H7 (cell line): ENCODE measurements at places on chromosomes 1 and 21.
A peak's percentile ranks its signal among the peaks of the same experiment; 100 is the strongest.

- peak; percentile 67 for DNase-seq
Measured at GRCh38 chr1:16905110-16905867, 9.5 kb downstream of the RNU1-2 start.

DNA sequence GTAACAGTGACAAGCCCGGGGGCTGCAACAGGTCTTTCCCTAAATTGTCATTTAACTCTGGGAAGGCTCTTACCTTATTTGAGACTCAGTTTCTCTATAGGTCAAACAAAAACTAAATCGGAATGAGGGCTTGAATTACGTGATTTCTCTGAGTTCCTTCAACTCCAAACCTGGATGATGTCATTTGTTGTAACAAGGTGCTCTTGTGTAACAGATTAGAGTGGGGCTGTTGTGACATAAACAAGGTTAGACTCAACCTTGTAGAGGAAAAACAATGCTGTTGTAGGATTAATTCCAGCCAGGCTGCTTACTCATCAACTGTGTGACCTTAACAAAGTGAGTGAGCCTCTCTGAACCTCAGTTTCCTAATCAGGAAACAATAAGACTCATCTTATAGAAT, 74.4 kb downstream of the SUSD4 start:
- DNase-seq: no peak

GRCh38 chr1:231515748-231516147, 12.7 kb upstream of the TSNAX start:
- no peak for DNase-seq

- DNase-seq: peak; percentile 23
Measured at GRCh38 chr21:46158666-46159300, 3.4 kb upstream of the FTCD start.

- DNase-seq: no peak
Measured at GRCh38 chr1:214967865-214968575, 114.5 kb upstream of the KCNK2 start.

DNA sequence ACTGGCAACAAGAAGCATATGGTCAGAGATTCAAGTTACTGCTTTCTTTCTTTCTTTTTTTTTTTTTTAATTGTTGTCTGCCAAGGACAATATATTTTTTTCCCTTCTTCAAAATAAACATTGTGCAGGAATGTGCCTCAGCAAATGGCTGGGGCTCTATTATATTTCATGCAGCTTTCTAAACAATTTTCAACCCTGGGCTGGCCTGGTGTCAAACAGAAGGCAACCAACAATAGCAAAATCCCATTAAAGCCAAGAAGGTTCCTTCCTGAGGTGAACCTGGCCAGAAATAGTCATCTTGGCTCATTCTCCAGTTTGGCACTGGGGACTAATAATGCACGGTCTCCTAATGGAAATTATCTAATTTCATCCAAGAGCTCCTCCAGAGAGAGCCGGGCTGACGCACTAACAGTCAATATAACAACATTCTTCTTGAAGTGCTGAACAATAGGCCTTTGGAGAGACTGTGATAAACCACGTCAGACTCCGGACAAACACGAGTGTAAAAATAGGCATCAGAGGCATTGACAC, 35.7 kb upstream of the HLX start:
- no peak for DNase-seq
